ENCODE measurements at places on chromosomes 7 and 10.

DNA sequence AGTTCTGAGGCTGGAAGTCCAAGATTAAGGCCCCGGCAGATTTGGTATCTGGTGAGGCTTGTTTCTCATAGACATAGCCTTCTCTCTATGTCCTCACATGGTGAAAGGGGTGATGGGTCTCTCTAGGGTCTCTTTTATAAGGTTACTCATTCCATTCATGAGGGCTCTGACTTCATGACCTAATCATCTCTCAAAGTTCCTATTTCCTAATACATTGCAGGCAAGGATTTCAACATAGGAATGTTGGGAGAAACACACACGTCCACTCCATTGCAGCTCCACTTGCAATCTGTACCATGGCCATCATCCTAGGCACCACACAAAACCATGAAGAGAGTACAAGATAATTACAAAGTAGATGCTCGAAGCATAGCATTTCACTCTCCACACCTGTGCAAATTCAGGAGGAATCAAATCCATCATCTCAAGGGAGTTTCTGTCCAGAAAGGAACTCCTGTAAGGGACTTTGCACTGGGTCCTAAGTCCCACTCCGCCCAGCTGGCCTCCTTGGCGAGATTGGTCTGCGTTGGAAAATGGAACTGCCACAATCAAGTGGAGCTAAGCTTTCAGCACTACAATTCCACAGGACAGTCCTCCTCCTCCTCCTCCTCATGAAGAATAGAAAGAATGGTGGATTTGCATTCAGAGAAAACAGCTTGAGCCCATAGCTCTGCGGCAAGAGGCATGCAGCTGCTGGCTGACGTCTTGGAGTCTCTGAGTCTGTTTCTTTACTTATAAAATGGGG is 8.8 kb downstream of the DDC start:
- DNase-seq = no peak

GRCh38 chr10:5960070-5960972 is 17.0 kb downstream of the IL15RA start:
- no peak for DNase-seq

DNA sequence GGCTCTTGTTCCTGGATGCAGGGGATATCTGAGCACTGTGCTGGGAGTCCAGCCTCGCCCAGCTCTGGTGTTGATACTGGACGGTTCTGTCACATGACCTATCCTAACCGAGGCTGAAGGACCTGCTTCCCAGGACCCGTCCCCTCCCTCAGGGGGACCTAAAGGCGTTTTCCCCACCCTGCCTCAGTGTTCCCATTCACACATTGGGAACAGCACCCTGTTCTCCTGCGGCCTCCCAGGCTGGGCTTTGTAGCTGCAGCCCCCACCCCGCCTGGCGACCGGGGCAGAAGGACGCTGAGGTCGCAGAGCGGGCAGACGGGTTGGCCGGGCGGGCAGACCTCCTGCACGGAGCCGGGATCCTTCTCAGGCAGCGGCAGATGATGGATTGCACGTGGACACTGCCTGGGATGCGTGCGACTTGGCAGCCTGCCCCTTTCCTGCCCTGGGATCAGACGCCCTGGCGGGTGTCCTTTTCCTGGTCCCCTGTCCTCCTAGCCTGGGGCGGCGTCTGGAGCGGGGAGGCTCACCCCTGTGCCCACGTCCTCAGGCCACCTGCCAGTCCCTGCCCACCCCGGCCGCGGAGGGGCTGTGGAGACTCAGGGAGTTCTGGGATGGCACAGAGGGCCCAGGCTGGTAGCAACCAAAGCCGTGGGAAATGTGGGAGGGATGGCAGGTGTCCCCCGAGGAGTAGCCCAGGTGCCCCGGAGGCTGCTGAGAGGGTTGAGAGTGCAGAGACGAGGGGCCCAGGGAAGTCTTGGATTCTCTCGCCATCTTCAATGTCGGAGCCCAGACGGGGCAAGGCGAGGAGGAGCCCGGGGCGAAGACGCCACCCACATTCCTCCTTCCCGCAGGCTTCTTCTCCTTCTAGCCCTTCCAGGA is 17.2 kb upstream of the PSMG3 start:
- DNase-seq = no peak

GRCh38 chr7:112556633-112557032 is 75.8 kb downstream of the LSMEM1 start:
- DNase-seq = no peak

GRCh38 chr7:148615085-148615730 is 24.6 kb downstream of the C7orf33 start:
- DNase-seq = no peak
